ENCODE measurements at places on chromosomes 11 and 22.

DNA sequence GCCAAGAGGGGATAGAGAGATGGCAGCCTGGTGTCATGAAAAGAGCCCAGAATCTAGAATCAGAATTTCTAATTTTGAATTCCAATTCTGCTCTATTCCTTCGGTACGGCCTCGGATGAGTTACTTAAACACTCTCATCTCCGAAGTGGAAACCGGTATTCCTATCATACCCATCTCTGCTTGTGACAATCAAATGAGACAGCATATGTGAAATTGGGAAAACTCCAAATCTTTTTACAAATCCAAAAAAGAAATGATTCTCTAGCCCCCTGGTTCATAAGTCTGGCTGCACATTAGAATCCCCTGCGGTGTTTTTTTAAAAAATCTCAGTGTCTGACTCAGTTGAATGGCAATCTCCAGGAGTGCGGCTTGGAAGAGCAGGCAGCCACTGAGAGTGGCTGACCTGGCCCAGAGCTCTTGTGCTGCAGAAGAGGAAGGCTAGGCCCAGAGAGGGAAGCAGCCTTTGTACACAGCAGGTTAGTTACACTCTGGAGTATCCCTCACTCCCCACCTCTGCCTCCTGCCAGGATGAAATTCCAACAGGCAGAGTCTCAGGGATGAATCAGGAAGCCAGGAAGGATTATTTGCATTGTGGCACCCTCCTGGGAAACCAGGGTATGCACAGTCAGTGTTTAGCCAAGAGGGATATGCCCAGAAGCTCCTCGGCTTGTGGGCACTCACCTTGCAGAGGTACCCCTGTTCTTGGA, 93.6 kb upstream of the ISX start:
- peak; percentile 47 for DNase-seq

GRCh38 chr11:126843096-126843495, 157.5 kb downstream of the KIRREL3 start:
- DNase-seq = no peak

GRCh38 chr11:111189466-111189865, 56.1 kb upstream of the POU2AF2 start:
- DNase-seq = peak; percentile 49

GRCh38 chr22:35330258-35330861, 30.7 kb downstream of the TOM1 start:
- peak; percentile 89 for DNase-seq

DNA sequence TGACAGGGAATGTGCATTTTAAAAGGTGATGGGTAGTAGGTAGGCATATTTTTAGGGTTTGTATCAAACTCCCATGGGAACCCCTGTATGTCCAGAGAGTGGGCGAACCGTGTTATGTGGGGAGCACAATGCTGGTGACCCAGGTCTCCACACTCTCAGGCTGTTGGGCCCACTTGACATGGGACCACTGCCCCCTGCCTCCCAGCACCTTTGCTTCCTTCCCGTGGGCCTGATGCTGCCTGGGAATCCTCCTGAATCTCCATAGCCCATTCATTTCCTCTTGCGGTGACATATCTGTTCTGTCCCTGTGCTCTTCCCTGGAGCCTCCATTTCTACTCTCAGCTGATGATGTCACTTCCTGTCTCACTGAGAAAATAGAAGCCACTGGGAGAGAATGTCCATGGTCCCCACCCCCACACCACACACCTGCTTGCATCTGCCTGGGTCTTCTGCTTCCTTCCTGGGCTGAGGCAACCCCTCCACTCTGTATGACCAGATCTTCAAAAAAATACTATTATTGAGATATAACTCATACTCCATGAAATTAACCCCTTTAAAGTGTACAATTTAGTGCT, 55.8 kb upstream of the THY1 start:
- no peak for DNase-seq

- DNase-seq = no peak
These were observed 110.9 kb downstream of the DYNC2H1 start for GRCh38 chr11:103220133-103220532.

GRCh38 chr11:107157146-107157808, 139.0 kb upstream of the GUCY1A2 start:
- no peak for DNase-seq

- DNase-seq = no peak
These were observed 940 bp downstream of the IL18 start for GRCh38 chr11:112162761-112163546.

DNA sequence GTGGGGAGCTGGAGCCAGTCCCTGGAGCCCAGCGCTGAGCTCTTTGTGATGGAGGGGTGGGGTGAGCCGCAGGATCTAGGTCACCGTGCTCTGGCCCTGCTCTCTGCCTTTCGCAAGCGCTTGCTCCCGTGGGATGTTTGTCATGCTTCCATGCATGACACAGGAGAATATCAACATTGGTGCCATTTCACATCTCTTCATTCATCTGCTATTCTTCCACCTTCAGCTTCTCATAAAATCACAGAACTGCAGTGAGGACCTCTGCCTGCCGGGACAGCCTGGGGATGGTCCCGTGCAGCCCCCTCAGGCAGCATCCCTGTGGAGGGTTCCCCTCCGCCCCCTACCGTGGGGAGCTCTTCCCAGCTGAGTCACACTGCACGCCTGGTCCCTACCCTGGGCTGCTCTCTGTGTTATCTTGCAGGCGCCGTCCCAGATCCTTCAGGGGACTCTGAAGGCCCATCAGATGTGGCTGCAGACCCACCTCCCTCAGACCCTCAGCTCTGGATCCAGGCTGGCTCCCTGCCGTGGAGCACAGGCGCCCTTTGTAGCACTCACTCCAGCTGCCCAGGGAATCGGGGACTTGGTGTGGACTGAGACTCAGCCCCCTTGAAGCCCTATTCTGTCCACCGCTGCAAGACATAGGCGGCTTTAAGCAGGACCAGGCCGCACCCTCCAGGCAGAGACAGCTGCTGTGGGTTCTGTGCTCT, 5.1 kb upstream of the SEPTIN5 start:
- no peak for DNase-seq

- DNase-seq = peak; percentile 57
These were observed 33.0 kb downstream of the PTPRJ start for GRCh38 chr11:48013269-48013901.

DNA sequence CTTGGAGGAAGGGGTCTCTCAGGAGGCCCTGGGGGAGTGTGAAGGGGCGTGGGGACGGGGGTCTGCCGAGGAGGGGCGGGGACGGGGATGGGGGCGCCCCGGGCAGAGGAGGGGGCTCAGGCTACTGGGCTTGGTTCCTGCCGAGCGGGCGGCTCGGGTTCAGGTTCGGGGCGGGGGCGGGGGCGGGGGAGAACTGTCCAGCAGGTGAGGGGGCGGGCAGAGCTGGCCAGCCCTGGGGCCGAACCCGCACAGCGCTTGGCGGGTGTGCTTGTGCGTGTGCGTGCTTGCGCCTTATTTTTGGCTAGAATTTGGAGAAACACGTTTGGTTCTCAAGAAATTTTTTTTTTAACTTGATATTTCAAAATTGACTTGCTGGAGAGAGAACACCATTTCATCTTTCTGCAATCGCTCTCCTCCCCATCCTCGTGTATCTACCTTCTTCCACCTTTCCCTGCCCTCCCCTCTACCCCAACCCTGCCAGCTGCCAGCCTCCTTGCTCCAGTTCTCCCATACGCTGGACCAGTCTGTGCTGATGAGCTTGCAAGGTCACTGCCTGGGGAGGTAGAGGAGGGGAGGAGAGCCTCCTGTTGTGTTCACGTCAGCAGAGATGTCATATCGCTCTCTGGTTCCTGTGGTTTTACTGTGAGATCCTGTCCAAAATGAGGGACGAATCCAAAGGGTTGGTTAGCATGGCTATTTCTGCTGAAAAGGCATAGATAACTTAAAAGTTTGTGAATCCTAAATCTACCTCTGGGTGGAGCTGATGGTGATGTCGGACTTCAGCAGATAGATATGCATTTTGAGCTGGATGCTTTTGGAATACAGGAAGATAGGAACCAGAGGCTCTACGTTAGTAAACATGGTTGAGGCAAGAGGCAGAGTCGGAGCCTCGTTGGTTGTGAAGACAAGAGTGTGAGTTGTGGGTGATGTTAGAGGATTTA, 668 bp downstream of the MADD start:
- peak; percentile 63 for DNase-seq

DNA sequence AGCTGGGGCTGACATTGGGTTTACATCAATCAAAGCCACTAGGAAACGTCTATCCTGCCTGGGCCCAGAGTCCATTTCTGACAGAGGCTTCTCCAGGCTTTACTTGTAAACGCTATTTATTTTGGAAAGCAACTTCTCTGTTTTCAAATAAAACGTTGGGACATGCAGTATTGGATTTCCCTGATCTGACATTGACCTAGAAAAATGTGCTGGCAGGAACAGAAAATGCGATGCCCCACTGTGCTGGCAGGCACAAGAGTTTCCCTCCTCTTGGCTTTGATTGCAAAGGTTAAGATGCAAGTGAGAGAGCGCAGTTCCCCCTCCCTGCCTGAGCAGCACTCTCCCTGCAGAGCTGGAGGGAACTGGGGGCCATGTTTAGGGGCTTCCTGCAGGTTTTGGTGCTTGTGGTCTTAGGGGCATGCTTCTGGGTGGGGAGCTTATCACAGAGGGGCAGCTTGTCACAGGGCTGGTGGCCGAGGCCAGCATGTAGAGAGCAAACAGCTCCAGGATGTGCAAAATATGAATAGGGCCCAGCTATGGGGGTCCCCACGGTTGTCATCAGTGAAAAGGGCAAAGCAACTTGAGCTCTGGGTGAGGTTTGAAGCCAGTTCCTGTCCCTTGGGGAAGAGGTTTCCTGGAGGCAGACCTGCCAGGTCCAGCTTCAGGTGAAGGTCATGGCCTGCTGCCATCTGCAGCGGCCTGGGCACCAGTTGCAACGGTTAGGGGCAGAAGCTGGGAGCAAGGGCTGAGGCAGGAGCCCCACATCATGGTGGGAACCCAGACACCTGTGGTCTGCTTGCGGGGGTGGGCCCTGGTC, 42.3 kb upstream of the DKK3 start:
- no peak for DNase-seq

GRCh38 chr11:116859175-116859574, 21.8 kb upstream of the APOA1 start:
- DNase-seq = no peak

- no peak for DNase-seq
These were observed 93.7 kb downstream of the CCDC83 start for GRCh38 chr11:85948884-85949283.

- DNase-seq = peak; percentile 28
These were observed 7.7 kb downstream of the SLC37A2 start for GRCh38 chr11:125070699-125071254.

- no peak for DNase-seq
These were observed 15.1 kb downstream of the TMEM184B start for GRCh38 chr22:38257650-38258250.

- no peak for DNase-seq
These were observed 3.3 kb upstream of the POLR2G start for GRCh38 chr11:62757846-62758788.

DNA sequence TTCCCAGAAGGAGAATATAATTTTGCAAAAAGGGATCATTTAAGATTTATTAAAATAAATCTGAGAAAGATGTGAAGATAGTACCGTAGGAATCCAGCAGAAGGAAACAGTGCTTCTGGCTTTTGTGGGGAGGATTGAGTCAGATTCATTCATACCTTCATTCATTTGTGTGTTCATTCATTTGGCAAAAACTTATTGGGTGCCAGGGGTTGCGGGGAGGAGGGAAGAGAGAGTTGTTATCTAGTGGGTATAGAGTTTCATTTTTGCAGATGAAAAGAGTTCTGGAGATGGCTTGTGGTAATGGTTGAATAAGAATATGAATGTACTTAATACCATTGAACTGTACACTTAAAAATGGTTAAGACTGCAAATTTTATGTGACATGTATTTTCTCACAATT, 31.1 kb downstream of the BMAL1 start:
- DNase-seq = no peak

DNA sequence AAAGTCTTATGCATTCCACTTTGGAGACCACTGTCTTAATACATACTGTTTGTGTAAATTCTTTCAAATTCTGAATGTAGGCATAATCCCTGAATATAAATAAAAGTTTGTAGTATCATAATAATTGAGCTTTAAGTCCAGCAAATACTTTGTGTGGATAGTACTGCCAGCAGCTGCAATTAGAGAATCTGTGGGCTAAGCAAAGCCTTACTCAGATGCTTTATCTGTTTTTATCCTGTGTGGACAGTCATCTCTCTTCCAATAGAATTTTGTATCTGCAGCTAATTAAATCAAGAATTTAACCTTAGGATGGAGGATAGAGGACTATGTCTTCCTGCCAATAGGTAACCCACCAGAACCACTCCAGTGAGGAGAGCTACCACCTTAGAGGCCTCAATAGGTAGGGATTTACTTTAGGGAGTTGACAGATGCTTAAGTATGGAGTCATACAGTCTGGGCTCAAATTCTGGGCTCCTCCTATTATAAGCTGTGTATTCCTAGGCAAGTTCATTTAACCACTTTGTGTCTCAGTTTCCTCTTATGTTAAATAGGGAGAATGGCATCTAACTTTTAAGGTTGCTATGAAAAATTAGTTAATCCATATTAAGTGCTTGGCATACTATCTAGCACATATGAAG, 71.1 kb downstream of the STIM1 start:
- DNase-seq = no peak

GRCh38 chr11:35620795-35621194, 2.5 kb downstream of the FJX1 start:
- no peak for DNase-seq

DNA sequence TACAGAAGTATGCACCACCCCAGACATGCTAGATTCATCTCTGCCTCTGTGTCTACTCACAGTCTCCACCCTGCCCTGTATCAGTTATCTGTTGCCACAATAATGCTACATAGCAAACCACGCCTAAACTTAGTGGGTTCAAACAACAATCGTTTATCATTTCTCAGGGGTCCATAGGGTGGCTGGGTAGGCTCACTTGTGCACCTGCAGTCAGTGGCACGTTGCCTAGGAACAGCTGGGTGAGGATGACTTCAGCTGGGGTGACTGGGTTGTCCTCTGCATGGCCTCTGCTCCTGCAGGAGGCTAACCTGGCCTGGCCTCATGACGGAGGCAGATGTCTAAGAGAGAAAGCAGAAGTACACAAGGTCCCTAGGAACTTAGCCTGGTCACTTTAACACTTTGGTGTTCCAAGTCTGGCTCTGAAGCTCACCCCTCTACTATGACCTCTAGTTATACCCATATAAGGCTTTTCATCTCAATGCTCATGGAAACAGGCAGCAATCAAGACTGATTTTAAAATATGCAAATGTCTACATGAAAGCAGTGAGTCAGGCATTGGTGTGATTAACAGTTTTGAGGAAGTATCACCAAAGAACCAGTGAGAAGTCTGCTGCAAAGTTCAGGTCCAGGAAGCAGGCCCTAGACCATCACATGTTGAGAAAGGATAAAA, 10.7 kb downstream of the OLFML1 start:
- no peak for DNase-seq

- DNase-seq = no peak
These were observed 13.9 kb downstream of the APOBEC3H start for GRCh38 chr22:39110631-39111561.

GRCh38 chr11:12159351-12160099, 49.1 kb downstream of the MICAL2 start:
- DNase-seq = peak; percentile 91
